Right ventricle myocardium superior (tissue), 1 donor: ENCODE measurements at places on chromosomes 2 and 18.

DNA sequence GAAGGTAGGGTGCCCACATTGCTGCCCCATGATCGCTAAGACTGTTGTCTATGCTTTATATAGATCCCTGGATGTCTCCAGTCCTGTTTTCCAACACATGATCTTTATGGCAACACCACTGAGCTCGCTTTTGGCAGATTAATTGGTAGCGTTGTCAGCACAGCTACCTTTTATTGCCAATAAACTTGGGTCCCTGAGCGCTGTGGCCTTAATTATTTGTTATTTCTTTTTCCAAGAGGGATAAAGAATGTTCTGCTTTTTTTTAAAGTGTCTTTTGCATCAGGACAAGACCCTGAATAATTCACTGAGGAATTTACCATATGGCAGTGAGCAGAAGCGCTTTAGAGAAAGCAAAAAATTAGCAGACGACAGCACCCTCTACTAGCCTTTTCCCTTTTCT is 113.5 kb downstream of the COLEC12 start:
- no peak for DNase-seq

DNA sequence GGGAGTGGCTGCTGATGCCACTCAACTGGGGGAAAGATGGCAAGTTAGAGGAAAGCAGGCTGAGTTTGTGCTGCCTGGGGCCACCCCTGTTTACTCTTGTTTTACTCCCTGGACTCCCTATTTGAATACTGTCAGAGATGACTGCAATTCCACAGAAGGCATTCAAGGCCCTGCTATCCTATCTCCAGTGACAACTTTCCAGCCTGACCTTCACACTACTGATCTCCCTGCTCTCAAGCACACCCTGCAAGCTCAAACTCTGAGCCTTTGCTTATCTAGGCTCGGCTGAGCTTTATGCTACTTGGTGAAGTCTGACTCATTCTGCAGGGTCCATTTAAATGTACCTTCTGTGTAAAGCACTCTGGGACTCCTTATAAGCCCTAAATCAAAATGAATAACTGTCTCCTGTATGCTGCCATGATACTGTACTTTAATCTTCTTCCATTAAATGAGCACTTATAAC is 39.3 kb upstream of the DSG1 start:
- DNase-seq, result no peak

GRCh38 chr2:95042472-95043271 is 17.2 kb downstream of the MAL start:
- no peak for DNase-seq

DNA sequence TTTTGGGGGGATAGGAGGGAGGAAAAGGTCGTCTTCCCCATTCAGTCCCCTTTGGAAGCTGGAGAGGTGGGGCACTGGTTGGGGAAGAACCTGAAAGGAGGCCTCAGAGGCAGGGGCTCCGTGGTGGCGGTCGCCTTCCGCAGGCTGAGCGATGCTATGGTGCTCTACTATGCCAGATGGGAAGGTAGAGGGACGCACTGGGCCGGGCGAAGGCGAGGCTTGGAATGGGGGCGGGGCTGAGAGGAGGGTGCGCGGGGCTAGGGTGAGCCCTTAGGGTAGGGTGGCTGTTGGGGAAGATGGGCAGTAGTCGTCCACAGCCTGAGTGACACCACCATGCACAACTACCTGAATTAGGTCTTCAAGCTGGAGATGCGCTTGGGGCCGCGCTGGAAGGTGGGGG is 11.1 kb downstream of the ZAP70 start:
- DNase-seq, result peak; percentile 41

DNA sequence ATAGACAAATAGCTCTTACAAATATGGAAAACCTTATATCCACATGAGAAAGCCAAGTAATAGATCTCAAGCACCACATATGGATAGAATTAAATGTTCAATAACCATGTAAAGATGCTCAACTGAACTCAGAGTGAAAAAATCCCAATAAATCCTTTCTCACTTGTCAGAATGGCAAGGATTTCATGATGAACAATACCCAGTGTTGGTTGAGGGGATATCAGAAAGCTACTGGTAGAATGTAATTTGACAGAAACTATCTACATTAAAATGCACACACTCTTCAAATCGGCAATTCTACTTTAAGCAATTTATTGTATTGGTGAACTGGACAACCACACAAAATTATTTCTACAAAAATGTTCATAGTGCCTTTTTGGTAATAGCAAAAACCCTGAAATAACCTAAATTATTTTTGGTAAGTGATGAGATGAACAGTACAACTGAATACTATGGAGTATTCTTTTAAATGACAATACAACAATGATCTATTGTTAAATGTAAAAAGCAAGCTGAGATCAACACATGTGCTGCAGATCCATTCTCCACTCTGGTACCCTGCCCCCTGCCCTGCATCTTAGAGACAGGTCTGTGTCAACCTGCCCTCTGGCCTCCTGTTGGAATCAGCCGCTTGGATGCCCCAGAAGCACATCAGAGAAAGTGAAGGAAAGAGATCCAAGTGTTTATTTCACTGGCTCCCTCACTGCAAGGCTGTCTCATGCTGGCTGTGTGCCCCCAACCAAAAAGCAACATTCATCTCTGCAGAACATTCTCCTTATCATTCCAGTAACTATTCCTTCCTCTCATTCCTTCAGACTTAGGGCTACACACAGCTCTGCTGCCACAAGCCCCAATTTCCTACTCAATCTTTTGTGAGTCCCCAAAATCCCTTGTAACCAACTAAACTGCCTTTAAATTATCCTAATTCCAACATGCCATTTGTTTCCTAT is 442.5 kb downstream of the LRATD1 start:
- DNase-seq, result no peak

DNA sequence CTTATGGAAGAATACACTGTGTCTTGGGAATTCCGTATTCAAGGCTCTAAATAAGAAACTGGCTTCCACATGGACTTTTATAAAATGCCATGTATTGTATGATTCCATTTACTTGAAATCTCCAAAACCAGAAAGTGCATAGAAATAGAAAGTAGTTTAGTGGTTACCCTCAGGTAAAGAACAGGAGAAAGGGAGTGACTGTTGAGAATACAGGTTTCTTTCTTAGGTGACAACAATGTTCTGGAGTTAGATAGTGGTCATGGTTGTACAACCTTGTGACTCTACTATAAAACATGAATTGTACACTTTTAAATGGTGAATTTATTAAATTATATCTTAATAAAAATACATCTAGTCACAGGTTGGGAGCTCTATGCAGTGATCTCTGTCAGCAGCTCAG is 481.8 kb downstream of the SPAG16 start:
- DNase-seq, result no peak
